ENCODE measurements at places on chromosomes 4 and X.

DNA sequence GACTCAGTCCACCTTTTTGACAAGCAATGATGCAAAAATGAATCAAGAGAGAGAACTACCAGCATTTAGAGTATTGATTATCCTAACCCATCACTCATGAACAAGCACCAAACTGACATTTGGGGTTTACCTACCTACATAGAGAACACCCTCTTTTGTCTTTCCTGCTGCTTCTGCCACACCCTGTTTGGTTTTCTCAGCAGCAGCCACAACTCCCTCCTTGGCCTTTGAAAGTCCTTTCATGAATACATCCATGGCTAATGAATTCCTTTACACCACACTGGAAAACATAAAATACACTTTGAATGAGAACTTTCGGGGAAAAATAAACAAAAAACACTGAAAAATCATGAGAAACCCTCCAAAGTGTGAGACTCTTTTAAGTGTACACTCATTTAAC is 1.5 kb downstream of the SNCA start:
- no peak for DNase-seq

GRCh38 chrX:134013092-134013497 is 27.7 kb upstream of the GPC3 start:
- DNase-seq: no peak

GRCh38 chr4:5467111-5467510 is 241.2 kb downstream of the EVC2 start:
- no peak for DNase-seq

GRCh38 chr4:81756973-81757372 is 285.3 kb upstream of the RASGEF1B start:
- DNase-seq: no peak

DNA sequence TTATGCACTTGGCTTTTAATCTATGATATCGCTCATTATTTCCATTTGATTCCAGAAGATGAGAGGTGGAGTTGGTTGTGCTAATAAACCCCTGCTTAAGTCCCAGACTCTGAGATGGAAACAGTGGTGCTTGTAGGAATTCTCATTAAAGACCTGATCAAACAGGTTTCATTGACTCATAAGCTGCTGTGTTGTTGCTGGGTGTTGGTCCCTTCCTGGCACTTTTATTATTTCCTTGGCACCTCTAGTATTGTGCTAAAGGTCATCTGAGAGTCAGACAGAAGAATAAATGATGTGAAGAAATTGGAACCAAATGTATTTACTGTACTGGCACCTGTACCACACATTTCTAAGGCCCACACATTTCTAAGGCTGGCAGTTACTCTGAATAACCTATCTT is 544.7 kb upstream of the NR3C2 start:
- DNase-seq: no peak

- no peak for DNase-seq
Observed at GRCh38 chr4:130855533-130855932, 1759.6 kb downstream of the C4orf33 start.

DNA sequence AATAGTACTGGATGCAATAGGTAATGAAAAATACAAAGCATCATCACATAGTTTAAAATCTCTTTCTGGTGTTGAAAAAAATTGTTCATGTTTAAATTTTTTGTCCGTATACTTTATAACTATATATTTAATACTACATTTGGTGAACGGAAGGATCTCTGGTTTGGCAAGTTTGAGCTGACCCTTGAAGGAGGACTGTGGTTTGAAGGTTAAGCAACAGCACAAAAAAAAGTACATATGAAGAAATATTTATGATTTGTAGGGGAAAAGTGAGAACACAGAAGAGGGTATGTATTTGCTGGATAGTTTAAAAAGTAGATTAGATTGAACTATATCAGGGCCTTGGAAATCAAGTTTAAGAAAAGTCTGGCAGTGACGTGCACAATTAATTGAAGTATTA is 13.3 kb downstream of the SRP72 start:
- no peak for DNase-seq
